Anterior cingulate cortex (tissue), 58 donors: ENCODE measurements at places on chromosomes 7 and 10.

GRCh38 chr7:48742079-48742798, 182.1 kb upstream of the CDC14C start:
- no peak for DNase-seq

- no peak for DNase-seq
These were observed 101.0 kb downstream of the SVIL start for GRCh38 chr10:29533696-29534285.

- DNase-seq = no peak
These were observed 138.6 kb downstream of the LHPP start for GRCh38 chr10:124600051-124600880.

DNA sequence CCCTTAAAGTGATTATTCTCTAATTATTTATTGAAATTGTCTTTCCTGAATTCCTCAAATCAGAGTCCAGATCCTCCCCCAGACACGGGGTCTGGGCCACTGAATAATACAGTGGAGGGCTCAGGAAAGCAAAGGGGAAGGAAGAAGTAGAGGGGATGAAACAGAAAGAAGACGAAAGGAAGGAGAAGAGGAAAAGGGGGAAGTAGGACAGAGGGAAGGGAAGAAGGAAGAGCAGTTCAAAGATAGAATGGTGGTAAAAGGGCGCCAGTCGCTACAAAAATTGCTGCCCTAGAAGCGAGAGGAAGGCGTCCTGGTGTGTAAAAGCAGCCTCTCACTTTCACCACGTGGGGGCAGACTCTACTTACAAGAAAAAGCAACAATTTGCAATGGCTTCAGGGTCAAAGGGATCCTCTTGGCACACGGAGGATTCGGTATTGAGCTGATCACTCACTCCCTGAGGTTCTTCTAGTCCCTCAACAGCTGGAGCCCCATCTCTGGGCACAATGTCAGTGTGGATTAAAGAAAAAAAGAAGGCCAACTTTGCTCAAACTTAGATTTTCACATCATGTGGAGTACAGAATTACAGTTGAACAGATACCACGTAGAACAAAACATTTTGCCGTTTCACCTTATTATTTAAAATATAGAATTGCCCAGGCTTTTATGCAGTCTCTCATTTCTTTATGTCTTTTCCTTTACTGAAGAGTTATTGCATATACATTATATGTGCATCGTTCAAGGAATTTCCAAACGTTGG, 31.4 kb upstream of the NPVF start:
- DNase-seq = peak; percentile 29

DNA sequence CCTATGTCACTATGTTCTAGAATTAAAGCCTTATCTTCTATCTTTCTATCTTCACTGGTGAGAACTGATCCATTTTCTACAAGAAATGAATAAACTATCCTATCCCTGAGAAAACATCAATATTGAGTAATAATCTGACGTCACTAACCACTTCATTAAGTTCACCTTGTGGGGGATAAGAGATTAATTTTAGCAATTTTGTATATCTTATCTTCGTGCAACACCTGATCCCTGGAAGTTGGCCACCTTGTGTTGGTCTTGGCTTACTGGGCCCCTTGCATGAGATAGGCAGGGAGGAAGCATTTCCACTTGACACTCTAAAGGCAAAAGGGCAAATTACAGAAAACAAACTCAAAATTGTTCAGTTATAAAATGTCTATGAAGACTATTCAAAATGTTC, 20.1 kb upstream of the OR6B1 start:
- no peak for DNase-seq

DNA sequence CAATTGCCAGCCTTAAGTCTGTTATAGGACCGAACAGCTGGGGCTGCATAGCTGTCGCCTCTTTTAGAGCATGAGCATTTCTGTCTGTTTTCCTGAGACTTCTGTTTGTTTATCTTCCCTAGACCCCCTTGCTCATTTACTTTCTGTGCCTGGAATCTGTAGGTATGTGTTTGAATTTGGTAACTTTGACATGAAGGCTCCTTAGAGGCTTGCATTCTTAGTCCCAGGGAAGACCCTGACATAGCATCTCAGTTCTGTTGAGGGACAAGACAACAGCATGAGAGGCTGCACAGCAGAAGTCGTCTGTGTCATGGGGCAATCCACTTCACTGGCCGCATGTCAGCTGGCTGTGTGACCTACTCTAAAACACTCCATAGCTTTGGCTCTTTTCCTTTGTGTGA, 58.7 kb downstream of the KLHDC10 start:
- no peak for DNase-seq

- DNase-seq = no peak
These were observed 10.7 kb downstream of the HBP1 start for GRCh38 chr7:107179326-107180164.

DNA sequence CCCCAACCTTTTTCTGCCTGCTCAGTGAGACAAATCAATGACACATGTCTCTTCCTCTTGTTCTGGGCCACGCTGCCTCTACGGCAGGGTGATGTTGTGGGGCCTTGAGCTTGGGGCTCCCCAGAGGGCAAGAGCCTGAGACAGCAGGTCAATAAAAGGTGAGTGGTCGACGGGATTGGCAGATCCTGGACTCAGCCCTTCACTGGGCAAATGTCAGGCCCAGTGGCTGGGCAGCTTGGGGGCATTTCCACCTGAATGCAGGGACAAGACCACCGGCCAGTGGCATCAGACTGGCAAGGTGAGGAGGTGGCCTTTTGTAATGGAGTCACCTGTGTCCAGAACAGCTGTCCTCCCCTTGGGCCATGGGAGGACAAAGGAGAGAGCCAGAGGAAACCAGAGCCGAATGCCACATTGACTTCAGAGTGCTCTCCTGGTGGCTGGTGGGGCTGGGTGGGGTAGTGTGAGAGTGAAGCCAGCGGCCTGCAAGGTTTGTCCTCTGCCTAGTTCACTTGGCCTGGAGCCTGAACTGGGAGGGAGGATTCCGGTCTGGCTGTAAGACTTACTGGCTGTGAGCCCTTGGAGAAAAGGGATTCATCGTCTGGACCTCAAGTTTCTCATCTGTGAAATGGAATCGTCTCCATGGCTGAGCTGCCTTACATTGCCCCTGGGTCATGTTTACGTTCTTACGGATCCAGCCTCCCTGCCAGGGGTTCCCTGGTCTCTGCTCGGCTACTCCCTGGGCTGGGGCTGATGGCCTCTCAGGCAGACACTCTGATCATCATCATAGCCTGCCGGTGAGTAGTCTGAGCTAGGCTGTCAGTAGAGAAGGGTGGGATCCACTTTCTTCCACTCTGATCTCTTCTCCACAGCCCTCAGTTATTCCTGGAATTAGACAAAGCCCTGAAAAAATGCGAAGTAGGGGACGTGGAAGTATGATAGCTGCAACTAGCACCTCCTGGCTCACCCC, 25.4 kb upstream of the CRHR2 start:
- DNase-seq = no peak

DNA sequence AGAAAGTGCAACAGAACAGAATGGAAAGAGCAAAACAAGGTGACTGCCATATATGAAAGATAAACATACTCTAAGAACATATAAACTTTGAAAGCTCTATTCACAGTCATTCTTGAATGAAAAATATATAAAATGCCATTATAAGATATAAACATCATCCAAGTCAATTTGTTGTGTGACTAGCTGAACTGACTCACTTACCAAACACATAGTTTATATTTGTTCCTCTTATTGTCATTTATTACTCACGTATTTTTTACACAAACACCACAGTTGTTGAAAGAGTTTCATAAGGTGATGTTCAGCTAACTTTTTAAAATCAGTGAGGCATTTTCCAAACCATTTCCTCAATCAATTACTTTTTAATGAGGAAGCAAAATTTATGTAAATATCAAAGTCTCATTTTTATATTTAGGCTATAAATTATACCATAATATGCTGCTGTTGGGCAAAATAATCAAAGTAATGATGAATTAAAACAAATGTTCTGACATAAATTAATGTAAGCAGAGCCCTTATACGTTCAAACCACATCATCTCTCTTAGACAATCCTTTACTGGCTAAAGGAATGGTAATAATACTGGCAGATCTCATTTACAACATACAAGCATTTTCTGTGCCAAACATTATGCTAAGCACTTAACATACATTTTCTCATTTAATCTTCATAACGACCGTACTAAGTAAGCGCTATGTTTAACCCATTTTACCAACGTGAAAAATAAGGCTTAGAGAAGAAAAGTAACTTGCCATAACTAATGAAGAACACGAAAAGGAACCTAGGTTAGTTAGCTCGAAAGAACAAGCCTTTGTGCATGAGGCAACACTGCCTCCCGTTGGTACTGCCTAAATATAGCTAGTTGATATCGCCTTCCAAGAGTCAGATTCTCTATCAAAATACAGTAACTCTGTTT, 7.3 kb downstream of the LRRN3 start:
- no peak for DNase-seq

GRCh38 chr10:126130271-126130710, 233.9 kb downstream of the FANK1 start:
- DNase-seq = no peak

DNA sequence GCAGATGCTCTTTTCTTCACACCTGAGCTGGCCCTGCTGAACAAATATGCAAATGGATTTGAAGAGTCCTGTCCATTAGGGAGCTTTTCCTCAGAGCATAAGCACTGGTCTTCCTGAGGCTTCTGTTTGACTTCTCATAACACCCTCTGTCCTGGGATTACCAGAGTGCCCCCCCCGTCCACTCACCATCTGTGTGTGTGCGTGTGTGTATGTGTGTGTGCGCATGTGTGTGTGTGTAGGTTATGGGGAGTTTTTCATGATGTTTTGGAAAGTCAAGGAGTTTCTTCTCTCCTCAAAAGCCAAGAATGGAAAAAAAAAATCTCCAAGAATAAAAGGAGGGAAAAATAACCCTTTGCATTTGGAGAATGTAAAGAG, 57.7 kb upstream of the COMTD1 start:
- DNase-seq = no peak

DNA sequence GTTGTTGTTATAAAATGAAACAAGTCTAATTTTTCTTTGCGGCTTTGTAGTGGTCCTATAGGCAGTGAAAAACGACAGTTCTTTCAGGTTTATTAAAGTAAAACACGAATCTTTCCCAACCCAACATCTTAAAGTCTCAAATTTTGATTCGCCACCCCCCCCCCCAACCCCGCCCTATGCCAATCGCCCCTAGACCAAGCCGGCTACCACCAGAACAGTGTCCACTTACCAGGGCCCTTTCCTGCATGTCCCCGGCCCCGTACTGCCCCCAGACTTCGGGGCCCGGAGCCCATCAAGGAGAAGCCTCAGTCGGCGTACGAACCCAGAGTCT, 335 bp upstream of the CHCHD1 start:
- DNase-seq = no peak

- DNase-seq = no peak
These were observed 15.0 kb downstream of the NOD1 start for GRCh38 chr7:30463405-30464145.

DNA sequence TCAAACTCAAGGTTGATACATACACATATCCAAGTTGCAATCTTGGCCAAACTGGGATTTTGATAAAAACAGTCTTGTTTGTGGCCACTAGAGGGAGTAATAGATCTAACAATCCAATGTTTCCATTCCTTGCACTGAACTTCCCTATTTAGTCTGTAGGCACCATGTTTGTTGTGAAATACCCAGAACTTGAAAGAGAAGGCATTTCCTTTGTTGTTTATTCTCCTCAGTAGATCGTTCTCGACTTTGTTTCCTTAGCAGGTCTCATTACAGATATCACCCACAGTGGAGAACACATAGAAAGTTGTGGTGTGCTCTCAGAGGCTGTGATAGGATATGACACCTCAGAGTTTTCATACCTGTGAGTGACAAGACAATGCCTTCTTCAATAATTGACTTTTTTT, 70.3 kb upstream of the MXI1 start:
- DNase-seq = peak; percentile 72

- DNase-seq = no peak
These were observed 42.8 kb downstream of the PDLIM1 start for GRCh38 chr10:95247881-95248583.

DNA sequence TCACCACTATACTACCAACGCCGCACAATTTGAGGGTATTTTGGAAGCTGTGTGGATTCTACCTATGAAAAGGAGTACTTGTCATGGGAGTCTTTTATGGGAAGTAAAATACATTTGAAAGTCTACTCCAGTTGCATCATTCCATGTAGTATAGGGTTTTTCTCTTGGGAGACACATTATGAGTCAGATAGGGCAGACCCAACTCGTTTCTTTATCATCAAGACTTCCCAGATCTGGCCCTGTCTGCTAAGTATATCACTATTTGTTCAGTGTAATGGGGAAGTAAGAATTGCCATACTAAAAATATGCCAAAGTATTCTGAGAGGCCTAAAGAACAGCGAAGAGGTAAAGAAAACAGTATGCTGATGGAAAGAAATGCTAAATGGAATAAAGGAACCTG, 144.2 kb downstream of the SPAG6 start:
- DNase-seq = no peak

GRCh38 chr10:31099664-31100063, 68.0 kb upstream of the ZNF438 start:
- DNase-seq = no peak

DNA sequence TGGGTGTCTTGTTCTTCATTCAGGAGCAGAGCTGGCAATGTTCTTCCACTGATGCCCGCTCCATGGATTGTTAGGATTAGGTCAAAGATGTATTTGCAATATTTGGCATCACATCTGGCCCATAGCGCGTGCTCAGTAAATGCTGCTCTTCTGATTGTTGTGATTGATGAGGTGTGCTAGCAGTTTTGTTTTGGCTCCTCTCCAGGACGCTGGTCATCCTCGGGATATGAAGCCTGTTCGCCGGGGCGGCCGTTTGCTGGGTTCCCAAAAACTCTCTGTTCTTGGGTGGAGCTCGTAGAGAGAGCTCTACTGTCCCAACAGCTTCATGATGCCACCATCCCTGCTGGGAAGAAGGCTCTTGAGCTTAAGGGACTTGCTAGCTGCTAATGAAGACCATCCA, 96.9 kb downstream of the XRCC2 start:
- no peak for DNase-seq

DNA sequence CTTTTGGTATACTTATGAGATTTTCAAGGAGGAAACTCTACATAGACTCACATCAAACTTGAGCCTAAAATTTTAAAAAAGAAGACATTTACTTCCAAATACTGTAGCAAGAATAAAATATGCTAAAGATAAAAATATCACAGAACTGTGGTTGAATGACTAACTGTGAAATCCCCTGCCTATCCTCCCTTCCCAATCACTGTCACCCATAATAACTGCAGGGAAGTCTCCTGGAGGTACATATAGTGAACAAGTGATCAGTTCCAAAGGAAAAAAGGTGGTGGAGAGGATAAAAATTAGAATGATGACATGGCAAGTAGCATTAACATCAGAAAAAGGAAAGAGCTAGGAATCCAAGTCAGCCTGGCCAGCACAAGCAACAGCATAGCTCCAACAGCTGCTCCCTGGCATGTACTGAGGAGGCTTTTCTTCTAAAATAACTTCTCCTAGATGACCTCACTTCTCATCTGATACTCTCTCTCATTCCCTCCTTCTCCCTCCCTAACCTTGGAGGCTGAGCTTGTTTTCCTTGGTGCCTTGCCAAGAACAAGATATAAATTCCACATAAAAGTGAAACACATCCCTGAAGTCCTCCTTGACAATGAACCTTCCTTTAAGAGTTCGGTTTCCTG, 124.0 kb downstream of the IQUB start:
- peak; percentile 13 for DNase-seq

- DNase-seq = no peak
These were observed 23.7 kb upstream of the AGR3 start for GRCh38 chr7:16905300-16906044.

GRCh38 chr7:44713141-44713540, 35.5 kb upstream of the ZMIZ2 start:
- no peak for DNase-seq
